ENCODE measurements at places on chromosomes 1 and 21.

DNA sequence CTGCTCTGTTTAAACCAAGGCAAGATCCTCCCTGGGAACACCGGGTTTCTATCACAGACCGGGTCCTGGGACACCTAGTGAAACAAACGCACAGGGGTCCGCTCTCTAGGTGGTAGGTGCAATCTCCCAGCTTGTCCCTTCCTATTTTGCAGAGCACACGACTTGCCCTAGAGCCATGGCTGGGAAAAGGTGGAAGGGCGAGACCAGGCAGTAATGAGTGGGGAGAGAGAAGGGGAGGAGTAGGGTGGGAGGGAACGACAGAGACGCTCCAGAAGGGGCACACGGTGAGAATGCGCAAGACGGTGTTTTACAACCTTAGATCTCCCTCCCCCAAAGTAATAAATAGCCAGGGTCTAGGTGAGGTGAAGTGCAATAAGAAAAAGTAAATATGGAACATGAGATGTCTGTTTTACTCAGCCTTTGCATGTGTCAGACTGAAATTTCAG lies 9.3 kb upstream of the ARHGAP29 start:
- DNase-seq, result no peak

- DNase-seq, result no peak
Observed at GRCh38 chr1:233368106-233368788, 40.7 kb downstream of the MAP3K21 start.

GRCh38 chr1:117128323-117129079 lies 7.0 kb upstream of the TRIM45 start:
- DNase-seq, result no peak

- DNase-seq, result peak; percentile 46
Observed at GRCh38 chr1:209651138-209651587, 1.1 kb downstream of the LAMB3 start.

GRCh38 chr1:50346621-50347020 lies 76.6 kb downstream of the DMRTA2 start:
- DNase-seq, result no peak

DNA sequence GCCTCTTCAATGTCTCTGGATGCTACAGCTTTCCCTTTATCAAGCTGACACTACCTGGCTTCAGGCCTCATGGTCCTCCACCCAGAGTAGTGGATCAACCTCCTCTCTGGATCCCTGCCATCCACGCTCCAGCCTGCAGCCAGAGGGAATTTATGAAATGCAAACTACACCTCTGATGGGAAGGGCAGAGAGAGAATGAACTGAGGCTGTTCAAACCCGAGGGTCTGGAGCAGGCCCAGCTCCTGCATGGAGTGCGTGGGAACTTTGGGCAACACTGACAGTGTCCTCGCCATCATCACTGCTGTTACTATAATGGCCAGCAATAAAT lies 157.8 kb downstream of the TRABD2B start:
- no peak for DNase-seq

GRCh38 chr1:32806910-32807523 lies 10.1 kb downstream of the YARS1 start:
- no peak for DNase-seq

- DNase-seq, result no peak
Observed at GRCh38 chr1:107359472-107360241, 218.8 kb downstream of the NTNG1 start.

DNA sequence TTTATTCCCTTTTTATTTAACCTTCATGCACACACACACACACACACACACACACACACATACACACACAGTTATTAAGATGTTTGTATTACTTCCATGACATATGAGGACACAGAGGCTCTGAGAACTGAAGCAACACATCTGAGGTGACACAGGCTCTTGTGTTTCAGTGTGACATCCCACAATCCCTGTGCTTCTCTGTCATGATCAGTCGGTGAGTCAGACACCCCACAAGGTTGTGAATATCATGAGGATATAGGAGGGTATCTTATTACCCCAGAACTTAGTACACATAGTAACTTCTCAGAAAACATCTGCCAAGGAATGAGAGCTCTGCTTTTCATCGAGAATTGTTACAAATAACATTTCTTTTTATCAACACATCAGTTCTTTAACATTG lies 459.3 kb downstream of the PLPP3 start:
- no peak for DNase-seq

DNA sequence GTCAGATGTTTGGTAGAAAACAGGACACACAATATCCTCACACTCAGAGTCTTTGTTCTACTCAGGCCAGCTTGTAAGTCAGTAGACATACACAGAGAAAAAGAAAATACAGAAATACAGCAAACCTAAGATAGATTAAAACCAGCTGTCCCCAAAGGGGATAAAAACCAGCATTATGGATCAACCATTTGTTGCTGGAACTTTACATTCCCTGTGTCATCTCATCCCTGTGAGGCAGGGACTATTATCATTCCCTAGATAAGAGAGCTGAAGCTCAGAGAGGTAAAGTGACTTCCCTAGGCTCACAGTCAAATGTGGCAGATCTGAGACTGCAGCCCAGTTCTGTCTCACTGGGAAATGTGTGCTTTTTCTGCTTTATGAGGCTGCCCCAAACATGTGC lies 80.7 kb downstream of the DMRTA2 start:
- DNase-seq, result no peak

- no peak for DNase-seq
Observed at GRCh38 chr1:56363007-56363770, 216.2 kb downstream of the PLPP3 start.
